ENCODE measurements at places on chromosomes 12 and 14.

- no peak for DNase-seq
- H3K4me3 ChIP-seq, result peak overlapping the region; percentile 68
- no peaks in the 10 kb centered on the region for H3K36me3 ChIP-seq
- peaks cover 4% of the 10 kb centered on the region for H3K4me1 ChIP-seq
- H3K27me3 ChIP-seq, result no peaks in the 10 kb centered on the region
Measured at GRCh38 chr14:77640756-77641533, 24.5 kb upstream of the SPTLC2 start.

GRCh38 chr12:4555804-4556203 is 6.2 kb upstream of the DYRK4 start:
- no peak overlapping the region for H3K27ac ChIP-seq
- H3K27me3 ChIP-seq, result no peaks in the 10 kb centered on the region
- no peak for DNase-seq
- H3K4me3 ChIP-seq, result no peak overlapping the region

DNA sequence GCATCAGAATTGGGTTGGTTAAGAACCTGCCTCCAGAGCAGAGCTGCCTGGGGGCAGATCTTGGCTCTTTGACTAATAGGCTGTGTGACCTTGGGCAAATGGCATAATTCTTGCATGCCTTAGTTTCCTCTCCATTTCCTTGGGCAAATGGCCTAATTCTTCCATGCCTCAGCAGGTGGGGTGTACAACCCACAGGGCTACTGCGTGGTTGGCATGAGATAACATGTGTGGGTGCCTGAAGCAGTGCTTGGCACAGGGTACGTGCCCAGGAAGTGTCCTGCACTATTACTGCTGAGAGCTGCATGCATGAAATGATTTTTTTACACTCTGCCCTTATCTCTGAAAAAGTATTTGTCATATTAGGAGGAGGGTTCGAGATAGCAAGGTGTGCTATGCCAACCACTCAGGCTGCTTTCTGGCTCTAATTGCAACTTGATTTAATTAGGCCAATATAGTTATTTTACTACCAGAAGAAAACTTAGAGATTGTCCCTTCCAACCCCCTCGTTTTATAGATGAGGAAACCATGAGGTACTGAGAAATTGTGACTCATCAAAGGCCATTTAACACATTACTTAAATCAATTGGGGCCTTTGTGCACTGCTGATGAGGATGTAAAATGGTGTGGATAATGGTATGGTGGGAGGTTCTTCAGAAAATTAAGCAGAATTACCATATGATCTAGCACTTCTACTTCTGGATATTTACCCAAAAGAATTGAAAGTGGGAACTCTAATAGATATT is 161.6 kb upstream of the HIF1A start:
- no peak overlapping the region for H3K4me3 ChIP-seq
- no peaks in the 10 kb centered on the region for H3K27me3 ChIP-seq
- H3K4me1 ChIP-seq, result no peaks in the 10 kb centered on the region
- no peak for DNase-seq

GRCh38 chr12:117580718-117581062 is 219.3 kb upstream of the NOS1 start:
- H3K27me3 ChIP-seq, result no peaks in the 10 kb centered on the region
- H3K4me1 ChIP-seq, result no peaks in the 10 kb centered on the region
- H3K27ac ChIP-seq, result no peak overlapping the region
- no peak overlapping the region for H3K4me3 ChIP-seq

DNA sequence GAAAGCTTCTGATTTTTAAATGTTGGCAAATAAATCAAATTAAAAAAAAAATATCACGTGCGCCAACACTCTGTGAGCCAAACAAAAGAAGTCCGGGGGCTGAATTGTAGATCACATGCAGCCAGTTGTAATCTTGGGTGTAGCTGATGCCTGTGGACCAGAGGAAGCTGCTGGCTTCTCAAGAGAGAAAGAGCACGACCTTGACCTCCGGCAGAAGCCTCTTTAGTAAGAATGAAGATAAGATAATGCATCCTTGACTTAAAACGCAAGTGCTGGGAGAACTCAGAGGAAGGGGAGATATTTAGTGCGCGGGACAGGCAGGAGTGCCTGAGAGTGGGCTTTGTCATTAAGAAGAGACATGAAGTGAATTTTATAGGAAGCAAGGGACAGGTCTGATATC is 162.8 kb upstream of the TBX3 start:
- no peak overlapping the region for H3K27ac ChIP-seq
- no peak overlapping the region for H3K4me3 ChIP-seq
- H3K36me3 ChIP-seq, result no peaks in the 10 kb centered on the region
- no peaks in the 10 kb centered on the region for H3K4me1 ChIP-seq
- DNase-seq, result no peak

- H3K36me3 ChIP-seq, result no peaks in the 10 kb centered on the region
- H3K27me3 ChIP-seq, result no peaks in the 10 kb centered on the region
- no peaks in the 10 kb centered on the region for H3K4me1 ChIP-seq
- no peak for DNase-seq
- H3K4me3 ChIP-seq, result no peak overlapping the region
Measured at GRCh38 chr12:98062464-98063245, 452.7 kb upstream of the TMPO start.

DNA sequence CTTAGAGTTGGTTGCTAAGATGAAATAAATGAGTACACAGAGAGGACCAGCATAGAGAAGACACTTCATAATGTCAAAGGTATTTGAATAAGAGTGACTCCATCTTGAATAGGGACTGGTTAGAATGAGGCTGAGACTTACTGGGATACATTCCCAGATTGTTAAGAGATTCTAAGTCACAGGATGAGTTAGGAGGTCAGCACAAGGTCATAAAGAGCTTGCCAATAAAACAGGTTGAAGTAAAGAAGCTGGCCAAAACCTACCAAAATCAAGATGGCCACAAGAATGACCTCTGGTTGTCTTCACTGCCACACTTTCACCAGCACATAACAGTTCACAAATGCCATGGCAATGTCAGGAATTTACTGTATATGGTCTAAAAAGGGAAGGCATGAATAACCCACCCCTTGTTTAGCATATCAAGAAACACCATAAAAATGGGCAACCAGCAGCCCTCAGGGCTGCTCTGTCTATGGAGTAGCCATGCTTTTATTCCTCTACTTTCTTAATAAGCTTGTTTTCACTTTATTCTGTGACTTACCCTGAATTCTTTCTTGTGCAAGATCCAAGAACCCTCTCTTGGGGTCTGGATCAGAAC is 8.3 kb upstream of the SERPINA1 start:
- no peaks in the 10 kb centered on the region for H3K27me3 ChIP-seq
- DNase-seq, result no peak
- H3K36me3 ChIP-seq, result no peaks in the 10 kb centered on the region

DNA sequence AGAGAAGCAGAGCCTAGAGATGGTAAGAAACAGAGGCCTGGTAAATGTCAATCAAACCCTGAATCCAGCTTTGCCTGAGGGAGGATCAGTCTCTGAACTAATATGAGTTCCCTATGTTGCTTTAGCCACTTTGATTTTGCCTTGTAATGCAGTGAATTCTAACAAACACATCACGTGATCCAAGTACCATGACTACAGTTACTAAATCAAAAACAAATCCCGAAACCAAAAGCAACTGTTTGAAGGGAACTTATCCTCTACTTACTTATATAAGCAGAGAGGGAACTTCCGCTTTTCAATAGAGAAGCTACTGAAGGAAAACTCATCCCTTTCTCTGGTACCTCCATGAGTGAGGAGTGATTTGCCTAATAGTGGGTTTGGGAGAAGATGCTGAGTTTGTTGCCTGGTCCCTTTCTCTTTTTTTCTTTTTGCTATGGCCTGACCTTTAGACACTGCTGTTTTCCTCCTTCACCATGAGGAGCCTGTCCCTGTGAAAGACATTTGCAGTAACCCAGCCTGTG is 7.7 kb upstream of the PPTC7 start:
- H3K4me3 ChIP-seq, result no peak overlapping the region
- H3K27ac ChIP-seq, result peak overlapping the region; percentile 56
- H3K36me3 ChIP-seq, result no peaks in the 10 kb centered on the region
- peaks cover 9% of the 10 kb centered on the region for H3K4me1 ChIP-seq
- no peak for DNase-seq
- no peaks in the 10 kb centered on the region for H3K27me3 ChIP-seq

DNA sequence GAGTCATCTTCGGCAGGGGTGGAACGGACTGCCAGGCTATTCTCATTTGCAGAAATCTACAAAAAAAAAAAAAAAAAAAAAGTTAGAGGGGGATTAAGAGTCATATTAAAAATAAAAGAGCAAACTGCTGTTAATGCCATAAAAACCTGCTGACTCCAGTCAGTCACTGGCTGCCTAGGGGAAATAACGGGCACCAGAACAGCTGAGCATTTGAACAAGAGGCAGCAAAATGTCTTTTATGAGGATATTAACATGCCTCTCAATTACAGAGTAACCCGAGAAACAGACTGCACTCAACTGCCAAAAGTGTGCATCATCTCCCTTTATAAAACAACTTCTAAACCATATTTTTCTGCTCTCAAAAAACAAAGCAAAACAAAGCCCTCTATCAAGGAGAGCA is 28.7 kb upstream of the CERS5 start:
- H3K36me3 ChIP-seq, result peaks cover 26% of the 10 kb centered on the region
- H3K27me3 ChIP-seq, result no peaks in the 10 kb centered on the region
- no peak overlapping the region for H3K4me3 ChIP-seq
- DNase-seq, result no peak
- no peak overlapping the region for H3K27ac ChIP-seq

DNA sequence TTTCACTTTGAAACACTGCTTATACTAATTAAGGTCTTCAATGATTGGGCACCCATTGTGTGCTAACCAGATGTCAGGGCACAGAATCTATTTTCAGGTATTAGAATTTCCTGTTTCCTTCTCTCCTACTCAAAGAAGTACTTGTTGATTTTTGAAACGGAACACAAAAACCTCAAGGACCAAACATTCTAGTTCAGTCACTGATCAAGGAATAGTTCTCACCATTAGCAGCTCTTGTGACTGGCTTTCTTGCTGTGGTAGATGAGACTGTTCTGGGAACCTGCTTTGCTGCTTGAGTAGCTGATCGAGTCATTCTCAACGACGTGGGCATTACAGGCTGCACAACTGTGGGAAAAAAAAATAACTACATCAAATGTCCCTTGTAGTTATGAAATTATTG is 11.0 kb downstream of the DLGAP5 start:
- no peaks in the 10 kb centered on the region for H3K4me1 ChIP-seq
- no peaks in the 10 kb centered on the region for H3K27me3 ChIP-seq
- no peak overlapping the region for H3K27ac ChIP-seq
- no peak for DNase-seq
- H3K36me3 ChIP-seq, result no peaks in the 10 kb centered on the region

- no peaks in the 10 kb centered on the region for H3K27me3 ChIP-seq
- no peak for DNase-seq
- no peak overlapping the region for H3K27ac ChIP-seq
- peaks cover 7% of the 10 kb centered on the region for H3K4me1 ChIP-seq
- H3K36me3 ChIP-seq, result no peaks in the 10 kb centered on the region
- H3K4me3 ChIP-seq, result no peak overlapping the region
Measured at GRCh38 chr14:68994056-68994455, 15.0 kb upstream of the ACTN1 start.

- no peaks in the 10 kb centered on the region for H3K27me3 ChIP-seq
- DNase-seq, result no peak
- H3K27ac ChIP-seq, result no peak overlapping the region
Measured at GRCh38 chr12:25283006-25283405, 32.3 kb upstream of the KRAS start.

GRCh38 chr12:92719674-92720073 is 16.9 kb downstream of the PLEKHG7 start:
- no peak overlapping the region for H3K27ac ChIP-seq
- no peaks in the 10 kb centered on the region for H3K4me1 ChIP-seq
- peaks cover 3% of the 10 kb centered on the region for H3K27me3 ChIP-seq
- H3K36me3 ChIP-seq, result no peaks in the 10 kb centered on the region
- no peak for DNase-seq
- H3K4me3 ChIP-seq, result no peak overlapping the region

- no peak overlapping the region for H3K27ac ChIP-seq
- H3K4me1 ChIP-seq, result no peaks in the 10 kb centered on the region
- no peak overlapping the region for H3K4me3 ChIP-seq
- no peaks in the 10 kb centered on the region for H3K27me3 ChIP-seq
Measured at GRCh38 chr12:130013771-130014484, 110.1 kb upstream of the TMEM132D start.

- H3K4me1 ChIP-seq, result no peaks in the 10 kb centered on the region
- DNase-seq, result no peak
- no peak overlapping the region for H3K4me3 ChIP-seq
- no peaks in the 10 kb centered on the region for H3K27me3 ChIP-seq
Measured at GRCh38 chr14:20556500-20557211, 4.2 kb downstream of the RNASE9 start.

DNA sequence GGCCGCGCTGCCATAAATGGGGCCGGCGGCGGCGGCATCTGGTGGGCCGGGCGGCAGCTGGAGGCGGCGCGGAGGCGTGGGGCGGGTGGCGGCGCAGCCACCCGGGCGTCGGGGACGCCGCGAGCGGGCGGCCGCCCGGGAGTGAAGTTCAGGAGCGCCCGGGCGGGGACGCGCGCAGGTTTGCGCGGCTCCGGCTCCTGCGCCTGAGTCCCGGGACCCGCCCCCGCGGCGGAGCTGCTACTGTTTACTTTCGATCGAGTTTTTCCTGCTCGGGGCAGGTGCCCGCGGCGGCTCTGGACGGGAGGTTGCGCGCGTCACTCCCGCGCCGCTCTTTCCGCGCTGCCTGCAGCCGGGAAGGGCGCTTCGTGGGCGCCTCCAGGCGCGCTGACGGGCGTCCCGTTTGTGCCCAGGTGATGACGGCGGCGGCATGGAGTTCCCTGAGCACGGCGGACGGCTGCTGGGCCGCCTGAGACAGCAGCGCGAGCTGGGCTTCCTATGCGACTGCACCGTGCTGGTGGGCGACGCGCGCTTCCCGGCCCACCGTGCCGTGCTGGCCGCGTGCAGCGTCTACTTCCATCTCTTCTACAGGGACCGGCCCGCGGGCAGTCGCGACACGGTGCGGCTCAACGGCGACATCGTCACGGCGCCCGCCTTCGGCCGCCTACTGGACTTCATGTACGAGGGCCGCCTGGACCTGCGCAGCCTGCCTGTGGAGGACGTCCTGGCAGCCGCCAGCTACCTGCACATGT is at the start of gene ZBTB42:
ZBTB42 (plus strand) TSS at position 331 of the 749 bp plus-strand sequence; CDS start at position 428, 97 bp downstream.
- no peaks in the 10 kb centered on the region for H3K36me3 ChIP-seq
- DNase-seq, result peak; percentile 59
- peak within 1 kb of the TSS; percentile 63 for H3K27ac ChIP-seq
- no peaks in the 10 kb centered on the region for H3K27me3 ChIP-seq

- no peak overlapping the region for H3K27ac ChIP-seq
- no peak overlapping the region for H3K4me3 ChIP-seq
- H3K4me1 ChIP-seq, result no peaks in the 10 kb centered on the region
- DNase-seq, result no peak
Measured at GRCh38 chr14:56199095-56199981, 81.1 kb downstream of the PELI2 start.

GRCh38 chr12:119725523-119725922 is 57.6 kb downstream of the PRKAB1 start:
- no peaks in the 10 kb centered on the region for H3K27me3 ChIP-seq
- DNase-seq, result no peak
- no peaks in the 10 kb centered on the region for H3K36me3 ChIP-seq
- no peak overlapping the region for H3K4me3 ChIP-seq
- H3K27ac ChIP-seq, result no peak overlapping the region

- no peak for DNase-seq
- H3K27ac ChIP-seq, result no peak overlapping the region
- no peaks in the 10 kb centered on the region for H3K4me1 ChIP-seq
- peaks cover 6% of the 10 kb centered on the region for H3K27me3 ChIP-seq
- H3K36me3 ChIP-seq, result no peaks in the 10 kb centered on the region
Measured at GRCh38 chr12:128850400-128850799, 2.9 kb upstream of the GLT1D1 start.

- H3K4me3 ChIP-seq, result no peak overlapping the region
- H3K4me1 ChIP-seq, result no peaks in the 10 kb centered on the region
- no peaks in the 10 kb centered on the region for H3K36me3 ChIP-seq
- H3K27ac ChIP-seq, result no peak overlapping the region
Measured at GRCh38 chr12:32949815-32950214, 53.2 kb upstream of the PKP2 start.
